Activated naive CD4-positive, alpha-beta T cell treated with anti-CD3 and anti-CD28 coated beads for 36 hours (primary cell): ENCODE measurements at places on chromosomes 3 and 15.
A peak's percentile ranks its signal among the peaks of the same experiment; 100 is the strongest.

GRCh38 chr3:103083848-103084631 lies 649.2 kb downstream of the ZPLD1 start:
- no peak for DNase-seq

- peak; percentile 6 for DNase-seq
Observed at GRCh38 chr15:73081321-73081958, 29.2 kb downstream of the NEO1 start.

DNA sequence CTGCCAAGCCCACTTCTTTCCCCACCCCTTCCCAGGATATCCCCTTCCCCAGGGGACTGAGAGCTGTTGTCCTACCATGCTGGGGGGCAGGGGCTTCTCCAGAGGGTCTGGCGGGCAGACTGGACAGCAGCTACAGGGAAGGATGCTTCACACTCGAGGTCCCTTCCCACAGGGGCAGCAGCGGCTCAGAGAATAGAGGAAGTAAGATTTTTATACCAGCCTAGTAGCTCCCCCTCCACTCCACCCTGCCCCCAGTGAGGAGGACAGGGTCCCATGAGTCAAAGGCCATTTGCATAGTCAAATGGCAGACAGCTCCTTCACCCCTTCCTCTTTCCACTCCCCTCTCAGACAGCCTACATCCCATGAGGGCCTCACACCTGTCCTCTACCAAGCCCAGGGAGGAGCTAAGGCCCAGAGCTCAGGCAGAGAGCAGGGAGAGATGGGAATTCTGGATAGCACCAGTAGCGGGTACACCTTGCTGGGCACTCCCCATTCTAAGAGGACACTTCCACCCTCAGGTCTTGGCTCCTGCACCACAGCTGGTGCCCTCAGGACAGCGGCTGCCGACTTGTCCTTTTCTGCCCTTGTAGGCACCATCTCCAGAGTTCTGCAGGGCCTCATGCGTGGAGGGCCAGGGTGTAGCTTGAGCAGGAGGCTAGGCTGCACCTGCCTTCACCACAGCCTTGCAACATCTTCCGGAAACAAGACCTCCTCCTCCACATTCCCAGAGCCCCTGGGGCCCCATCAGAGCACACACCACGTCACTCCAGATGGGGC lies at the start of gene TLR9:
TLR9 (minus strand) TSS at position 194 of the 777 bp plus-strand sequence; CDS start at position 78, 116 bp downstream.
- peak; percentile 70 for DNase-seq

DNA sequence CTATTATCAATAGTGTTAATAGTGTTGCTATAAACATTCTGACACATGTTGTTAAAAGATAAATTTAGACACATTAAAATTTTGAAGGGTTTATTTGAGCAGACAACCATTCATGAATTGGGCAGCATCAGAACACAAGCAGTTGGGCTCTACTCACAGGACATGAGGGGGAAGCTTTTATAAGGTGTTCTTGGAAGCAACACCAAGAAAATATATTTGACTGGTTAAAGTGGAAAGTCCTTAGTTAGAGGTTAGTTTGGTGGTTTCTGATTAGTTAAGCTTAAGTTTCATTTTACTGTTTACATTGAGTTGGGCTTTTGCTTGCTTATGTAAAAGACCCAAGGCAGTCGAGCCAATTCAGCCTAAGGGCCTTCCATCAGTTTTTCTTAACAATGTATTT lies 220.7 kb downstream of the CD47 start:
- DNase-seq = no peak

- no peak for DNase-seq
Observed at GRCh38 chr15:82554849-82555248, 14.6 kb upstream of the RPS17 start.

GRCh38 chr3:53181528-53181927 lies 20.5 kb downstream of the PRKCD start:
- DNase-seq = no peak

- DNase-seq = no peak
Observed at GRCh38 chr15:37586976-37587375, 347.5 kb upstream of the TMCO5A start.

DNA sequence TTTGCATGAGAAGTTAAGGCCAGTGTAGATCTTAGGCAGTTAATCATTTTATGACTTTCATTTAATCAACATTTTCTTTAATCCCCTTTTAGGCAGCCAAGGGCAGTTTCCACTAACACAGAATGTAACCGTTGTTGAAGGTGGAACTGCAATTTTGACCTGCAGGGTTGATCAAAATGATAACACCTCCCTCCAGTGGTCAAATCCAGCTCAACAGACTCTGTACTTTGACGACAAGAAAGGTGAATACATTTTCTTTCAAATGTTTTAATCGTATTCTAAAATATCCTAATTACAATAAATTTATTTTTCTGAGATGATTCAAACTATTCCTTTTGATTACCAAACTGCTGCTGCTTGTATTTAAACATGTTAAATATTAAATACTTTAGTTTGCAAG lies 843.2 kb downstream of the CADM2 start:
- DNase-seq = no peak

DNA sequence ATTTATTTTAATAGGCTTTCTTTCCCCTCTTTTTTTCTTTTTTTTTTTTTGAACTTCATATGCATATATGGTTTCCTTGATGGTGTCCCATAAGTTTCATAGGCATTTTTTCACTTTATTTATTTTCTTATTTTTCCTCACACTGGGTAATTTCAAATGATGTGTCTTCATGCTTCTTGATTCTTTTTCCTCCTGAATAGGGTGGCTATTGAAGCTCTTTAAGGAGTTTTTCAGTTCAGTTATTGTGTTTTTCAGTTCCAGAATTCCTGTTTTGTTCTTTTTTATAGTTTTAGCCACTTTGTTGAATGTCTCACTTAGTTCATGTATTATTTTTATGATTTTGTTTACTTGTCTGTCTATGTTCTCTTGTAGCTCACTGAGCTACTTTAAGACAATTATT lies 273.2 kb downstream of the NFKBIZ start:
- DNase-seq = no peak

GRCh38 chr3:33217866-33218445 lies 654 bp downstream of the SUSD5 start:
- DNase-seq = no peak

GRCh38 chr15:44087578-44088465 lies 107.2 kb downstream of the FRMD5 start:
- no peak for DNase-seq

DNA sequence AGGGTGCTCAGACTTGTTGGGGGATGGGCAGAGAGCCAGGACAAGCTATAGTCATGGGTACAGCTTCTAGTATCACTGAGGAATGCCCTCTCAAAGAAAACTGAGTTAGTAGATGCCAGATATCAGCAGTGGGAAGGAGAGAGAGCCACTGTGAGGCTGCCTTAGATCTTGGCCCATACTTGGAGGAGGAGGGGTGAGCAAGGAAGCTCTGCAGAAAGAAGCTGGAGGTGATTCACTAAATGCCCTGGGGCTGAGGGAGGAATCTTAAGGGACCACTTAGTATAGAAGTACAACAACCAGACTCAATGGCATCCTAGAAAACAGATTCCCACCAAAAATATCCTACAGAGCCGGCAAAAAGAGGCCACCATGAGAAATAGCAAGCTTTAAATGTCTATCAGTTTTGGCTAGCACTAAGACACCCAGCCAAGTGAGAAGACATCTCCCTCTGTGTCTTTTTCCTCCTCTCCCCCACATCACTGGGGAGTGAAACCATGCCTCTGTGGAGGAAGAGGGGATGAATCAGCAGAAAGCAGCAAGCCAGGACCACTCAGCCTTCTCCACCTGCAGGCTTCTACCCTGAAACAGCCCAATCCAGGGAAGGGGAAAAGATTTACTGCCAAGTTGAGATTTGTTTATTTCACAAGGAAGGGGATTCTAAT lies 282.5 kb upstream of the STT3B start:
- DNase-seq = no peak

GRCh38 chr3:46669191-46669999 lies 24.1 kb downstream of the ALS2CL start:
- no peak for DNase-seq

- no peak for DNase-seq
Observed at GRCh38 chr3:179156775-179157174, 8.6 kb downstream of the PIK3CA start.

GRCh38 chr15:21268436-21268940 lies 171.8 kb downstream of the POTEB3 start:
- no peak for DNase-seq

DNA sequence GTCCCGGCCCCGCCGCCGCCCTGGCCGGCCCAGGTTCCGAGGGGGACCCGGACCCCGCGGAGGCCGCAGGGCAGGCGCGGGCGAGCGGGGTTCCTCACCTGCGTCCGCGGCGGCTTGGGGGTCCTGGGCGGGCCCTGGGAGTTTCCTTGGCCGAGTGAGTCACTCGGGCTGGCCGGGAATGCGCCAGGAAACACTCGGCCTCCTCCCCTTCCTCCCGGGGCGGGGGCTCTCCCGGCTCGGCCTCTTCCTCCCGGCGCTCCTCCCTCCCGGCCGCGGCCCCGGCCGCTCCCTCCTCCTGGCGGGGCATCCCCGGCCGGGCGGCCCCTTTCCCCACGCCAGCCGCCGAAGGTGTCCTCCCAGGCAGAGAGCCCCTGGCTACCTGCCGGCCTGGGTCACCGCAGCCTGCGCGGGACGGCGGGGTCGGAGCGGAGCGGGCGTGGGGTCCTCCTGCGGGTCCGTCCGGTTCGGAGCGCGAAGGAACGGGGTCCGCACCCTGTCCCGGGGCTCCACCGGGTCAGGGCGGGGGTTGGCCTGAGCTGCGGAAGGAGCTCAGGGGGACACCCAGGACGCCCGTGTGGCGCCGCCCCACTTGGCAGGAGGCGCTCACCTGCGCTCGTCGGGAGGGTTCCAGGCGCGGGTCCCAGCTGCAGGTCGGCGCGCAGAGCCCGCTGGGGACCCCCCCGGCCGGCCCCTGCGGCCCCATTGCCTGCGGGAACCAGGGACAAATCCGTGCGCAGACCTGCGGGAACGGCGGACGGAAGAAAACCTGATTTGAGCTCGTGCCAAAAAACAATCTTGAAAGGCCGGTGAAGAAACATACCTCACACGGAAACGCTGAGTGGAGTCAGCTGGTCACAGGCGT lies at the start of gene CYFIP1:
CYFIP1 (minus strand) TSS at position 180 of the 862 bp plus-strand sequence. CDS start 33,083 bp downstream, outside the sequence.
- DNase-seq = peak; percentile 52

DNA sequence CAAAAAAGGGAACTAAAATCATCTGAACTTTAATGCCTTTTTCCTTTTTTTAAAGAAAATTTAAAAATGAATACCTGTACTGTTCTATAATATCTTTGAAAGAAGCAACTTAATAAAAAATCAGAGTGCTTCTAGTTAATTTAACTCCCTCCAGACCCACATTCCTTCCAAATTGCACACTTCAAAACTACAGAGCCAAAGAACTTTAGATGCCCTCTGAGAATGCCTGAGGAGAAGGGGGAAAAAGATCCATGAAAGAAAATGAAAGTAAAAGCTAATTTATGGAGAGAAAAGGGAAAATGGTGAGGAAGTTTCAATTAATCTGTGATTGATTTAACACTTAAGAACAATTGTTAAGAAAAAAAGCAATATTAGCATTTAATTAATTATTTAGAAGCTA lies 1141.6 kb downstream of the IGSF11 start:
- DNase-seq = no peak

GRCh38 chr3:183227586-183227985 lies 25.5 kb upstream of the B3GNT5 start:
- DNase-seq = no peak
